ENCODE measurements at places on chromosomes 4 and X.

DNA sequence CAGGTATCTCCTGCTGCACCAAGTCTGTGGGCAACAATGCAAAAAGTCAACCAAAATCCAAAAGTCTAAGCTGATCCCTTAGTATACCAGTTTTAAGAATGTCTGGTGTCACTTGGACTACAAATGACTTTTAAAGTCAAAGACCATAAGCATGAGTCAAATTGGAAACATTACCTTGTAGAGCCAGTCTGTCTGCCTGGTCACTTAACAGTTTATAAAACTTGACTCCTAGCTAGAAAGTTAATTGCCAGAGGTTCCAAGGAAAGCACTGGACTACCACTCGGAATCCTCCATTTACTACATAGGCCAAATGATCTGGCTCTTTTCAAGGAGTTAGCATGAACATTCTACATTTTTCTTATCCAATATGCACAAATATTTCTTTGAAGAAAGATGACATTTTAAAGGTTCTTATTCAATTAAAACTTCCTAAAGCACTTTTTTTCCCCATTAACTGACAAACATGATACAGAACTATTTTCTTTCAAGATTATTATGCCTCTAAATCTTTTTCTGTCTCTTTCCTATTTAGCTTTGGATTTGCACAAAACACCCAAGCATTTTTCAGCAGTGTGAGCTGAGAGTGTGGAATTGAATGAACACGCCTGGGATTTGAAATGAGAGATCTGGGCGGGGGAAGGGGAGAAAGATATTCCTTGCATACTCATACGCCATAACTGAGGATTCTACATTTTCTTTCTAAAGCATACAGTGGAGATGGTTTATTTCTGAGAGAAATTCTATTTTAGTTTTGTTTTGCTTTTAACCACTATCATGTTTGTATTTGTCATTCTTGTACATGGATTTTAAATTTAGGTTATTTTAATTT lies 188.4 kb downstream of the SHROOM3 start:
- no peak for DNase-seq

DNA sequence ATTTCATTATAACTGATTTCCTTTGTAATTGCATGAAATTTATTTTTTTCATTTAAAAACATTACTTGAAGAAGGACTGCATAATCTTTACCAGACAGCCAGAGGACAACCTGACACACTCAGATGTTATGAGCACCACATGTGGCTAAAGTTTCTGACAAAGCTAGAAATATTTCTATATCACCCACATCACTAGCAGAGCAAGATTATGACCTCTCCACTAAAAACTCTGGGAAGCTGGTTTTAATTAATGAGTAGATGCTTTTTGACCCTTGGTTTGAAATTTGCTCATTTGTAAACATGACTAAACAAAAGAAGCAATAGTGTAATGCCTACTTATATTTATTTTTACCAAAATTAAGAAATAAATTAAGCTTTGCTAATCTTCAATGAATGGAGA lies 661.5 kb upstream of the EPHA5 start:
- DNase-seq = no peak

DNA sequence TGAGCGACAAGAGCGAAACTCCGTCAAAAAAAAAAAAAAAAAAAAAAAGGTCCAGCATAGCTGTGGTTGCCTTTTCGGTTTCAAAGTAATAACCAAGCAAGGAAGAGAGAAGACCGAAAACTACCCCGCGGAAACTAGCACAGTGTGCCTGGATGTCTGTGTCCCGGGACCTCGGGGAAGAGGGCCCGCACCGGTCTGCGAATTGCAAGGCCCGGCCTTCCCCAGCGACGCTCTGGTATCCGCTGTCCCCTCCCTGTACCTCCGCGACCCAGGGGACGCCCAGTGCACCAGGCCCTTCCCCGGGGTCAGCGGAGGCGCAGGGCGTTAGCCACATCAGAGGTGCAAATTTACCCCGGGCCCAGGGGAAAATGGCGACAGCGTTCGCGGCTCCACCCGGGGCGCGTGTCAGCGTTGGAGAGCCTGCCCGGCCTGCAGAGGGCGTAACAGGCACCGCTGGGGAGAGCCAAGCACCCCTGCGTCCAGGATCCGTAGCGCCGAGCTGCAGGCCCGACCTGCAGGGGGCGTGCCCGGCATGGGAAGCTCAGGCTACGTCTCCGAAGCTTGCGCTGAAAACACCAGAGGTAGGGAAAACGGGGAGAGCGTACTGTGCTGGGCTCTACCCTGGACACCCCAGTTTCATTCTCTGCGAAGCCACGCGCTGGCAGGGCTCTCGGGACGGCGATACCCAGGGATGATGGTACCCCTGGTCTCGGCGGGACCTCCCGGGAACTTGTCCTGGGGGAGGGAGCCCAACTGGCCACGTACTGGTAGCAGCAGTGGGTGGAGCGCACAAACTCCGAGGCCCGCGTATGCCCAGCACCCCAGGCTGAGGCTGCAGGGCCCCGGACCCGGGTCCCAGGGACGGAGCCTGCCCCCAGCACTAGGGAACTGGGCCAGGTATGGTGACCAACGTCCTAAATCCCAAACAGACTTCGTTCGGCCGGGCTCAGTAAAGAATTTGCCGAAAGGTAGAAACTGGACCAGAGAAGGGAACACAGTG lies 16.2 kb downstream of the NKX6-1 start:
- DNase-seq = no peak

GRCh38 chr4:106835919-106836318 lies 200.2 kb downstream of the DKK2 start:
- DNase-seq = no peak

GRCh38 chr4:148786699-148787098 lies 344.5 kb upstream of the NR3C2 start:
- DNase-seq = no peak

GRCh38 chr4:133668061-133668851 lies 519.2 kb downstream of the PCDH10 start:
- no peak for DNase-seq

DNA sequence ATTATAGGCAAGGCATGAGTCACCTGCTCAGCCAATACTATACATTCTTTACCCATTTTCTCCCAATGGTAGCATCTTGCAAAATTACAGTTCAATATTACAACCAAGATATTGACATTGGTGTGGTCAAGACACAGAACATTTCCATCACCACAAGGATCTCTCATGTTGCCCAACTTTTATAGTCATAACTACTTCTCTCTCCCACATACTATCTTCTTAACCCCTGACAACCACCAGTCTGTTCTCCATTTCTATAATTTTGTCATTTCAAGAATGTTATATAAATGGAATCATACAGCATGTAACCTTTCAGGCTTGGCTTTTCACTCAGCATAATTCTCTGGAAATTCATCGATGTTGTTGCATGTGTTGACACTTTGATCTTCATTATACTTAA lies 144.9 kb downstream of the ENOX2 start:
- no peak for DNase-seq

GRCh38 chrX:8730812-8731558 lies 952 bp downstream of the ANOS1 start:
- no peak for DNase-seq

DNA sequence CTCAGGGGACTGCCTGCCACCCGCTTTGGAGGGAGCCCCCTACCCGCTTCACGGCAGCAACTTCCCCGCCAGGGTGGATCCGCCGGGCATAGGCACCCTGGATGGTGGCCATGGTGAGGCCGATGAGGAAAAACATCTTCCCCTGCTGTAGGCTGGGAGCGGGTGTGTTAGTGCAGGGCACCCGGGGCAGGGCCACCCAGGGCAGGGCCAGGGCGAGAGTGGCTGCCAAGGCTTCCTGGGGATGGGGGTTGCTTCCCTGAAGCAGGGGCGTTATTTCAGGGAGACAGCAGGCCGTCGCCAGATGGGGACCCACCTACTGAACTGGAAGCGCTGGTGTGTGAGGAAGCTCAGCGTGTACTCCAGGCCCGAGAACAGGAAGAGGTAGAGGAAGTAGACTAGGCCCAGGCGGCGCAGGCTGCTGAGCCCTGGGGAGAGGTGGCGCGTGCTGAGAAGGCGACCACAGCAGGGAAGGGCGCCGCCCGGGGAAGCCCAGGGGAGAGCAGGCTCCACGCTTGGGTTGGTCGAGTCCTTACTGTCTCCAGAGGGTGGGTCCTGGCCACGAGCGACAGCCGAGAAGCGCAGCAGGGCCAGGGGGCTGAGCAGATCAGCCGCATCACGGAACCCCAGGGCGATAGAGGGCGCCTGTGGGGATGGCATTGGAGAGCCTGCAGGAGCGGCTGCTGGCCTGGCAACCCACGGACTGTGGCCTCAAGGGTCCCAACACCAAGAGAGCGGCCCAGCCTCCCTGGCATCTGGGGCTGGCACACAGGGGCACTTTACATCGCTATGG lies 31.5 kb downstream of the NOP14 start:
- no peak for DNase-seq

DNA sequence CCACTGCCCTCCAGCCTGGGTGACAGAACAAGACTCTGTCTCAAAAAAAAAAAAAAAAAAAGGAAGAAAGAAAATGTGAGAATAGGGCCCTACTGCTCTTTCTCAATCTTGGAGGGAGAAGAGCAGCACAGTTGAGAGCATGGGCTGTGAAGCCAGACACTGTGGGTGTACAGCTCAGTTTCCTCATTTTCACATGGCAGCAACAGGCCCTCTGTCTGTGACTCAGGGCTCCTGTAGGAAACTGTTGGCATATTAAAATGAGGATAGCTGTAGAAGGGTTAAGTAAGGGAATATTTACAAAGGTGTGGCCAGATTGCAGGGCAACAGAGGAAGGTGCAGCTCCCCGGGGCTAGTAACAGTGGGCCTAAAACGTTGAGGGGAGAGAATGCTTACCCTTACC lies 3.4 kb downstream of the AKAP14 start:
- no peak for DNase-seq

DNA sequence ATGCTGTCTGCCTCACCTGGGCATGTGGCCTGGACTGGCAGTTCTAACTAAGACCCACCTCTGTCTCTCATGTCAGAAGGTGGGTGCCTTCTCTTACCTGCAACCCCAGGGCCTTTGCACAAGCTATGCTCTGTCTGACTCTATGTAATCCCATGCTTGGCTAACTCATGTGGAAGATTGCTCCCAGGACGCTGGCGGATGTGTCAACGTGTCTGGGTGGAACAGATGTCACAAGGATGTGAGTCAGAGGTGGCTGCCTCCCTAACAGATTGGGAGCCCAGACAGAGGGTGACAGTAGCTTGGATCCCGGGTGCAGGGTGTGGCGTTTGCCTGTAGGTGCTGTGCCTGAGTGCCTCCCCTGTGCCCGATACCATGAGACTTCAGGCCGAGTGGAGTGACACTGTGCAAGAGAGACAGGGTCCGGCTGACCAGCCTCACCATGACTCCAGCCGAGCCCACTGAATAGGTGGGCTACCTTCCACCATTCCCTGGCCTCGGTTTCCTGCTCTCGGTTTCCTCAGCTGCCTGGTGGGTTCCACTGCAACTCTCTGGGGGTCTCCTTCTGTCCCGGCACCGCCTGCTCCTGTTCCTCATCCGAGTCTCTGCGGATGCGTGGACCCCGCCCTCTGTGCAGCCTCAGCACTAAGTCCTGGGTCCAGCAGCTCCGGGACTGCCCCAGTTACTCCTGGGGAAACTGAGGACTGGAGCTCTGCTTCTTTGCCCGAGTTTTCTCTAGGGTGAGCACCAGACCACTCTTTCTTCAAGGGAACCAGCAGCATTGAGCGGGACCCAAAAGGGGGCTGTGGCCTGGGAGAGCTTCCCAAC lies 11.0 kb downstream of the SH3BP2 start:
- no peak for DNase-seq

GRCh38 chr4:112952313-112952700 lies 97.1 kb upstream of the ANK2 start:
- DNase-seq = no peak

- no peak for DNase-seq
Observed at GRCh38 chr4:129328162-129328561, 232.2 kb downstream of the C4orf33 start.

DNA sequence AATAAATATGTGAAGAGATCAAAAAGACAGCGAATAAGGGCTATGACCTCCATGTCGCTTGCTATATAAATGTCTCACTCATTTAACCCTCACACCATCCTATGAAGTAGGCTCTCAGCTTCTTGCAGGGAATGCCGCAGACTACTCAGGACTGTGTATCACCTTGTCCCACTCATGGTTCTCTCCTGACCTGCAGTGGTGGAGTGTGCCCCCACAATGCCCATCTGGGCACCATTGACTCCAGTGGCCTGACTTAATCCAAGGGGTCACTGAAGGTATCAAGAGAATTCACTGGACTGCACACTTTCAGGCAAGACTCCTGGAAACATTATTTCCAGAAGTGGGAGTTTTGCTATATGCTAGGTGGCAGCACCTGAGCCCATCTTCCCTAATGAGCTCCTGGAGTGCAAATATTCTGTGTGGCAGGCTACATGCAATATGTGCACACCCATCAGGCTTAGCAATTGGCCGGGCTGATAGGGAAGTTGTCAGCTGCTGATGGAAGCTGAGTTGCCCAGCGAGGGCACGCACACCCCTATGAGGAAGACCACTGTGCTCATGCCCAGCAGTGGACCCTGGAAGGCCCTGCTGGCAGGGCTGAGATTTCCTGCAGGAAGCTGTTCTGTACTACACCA lies 8.2 kb upstream of the EFNB1 start:
- no peak for DNase-seq

GRCh38 chrX:101744085-101744484 lies 84.4 kb upstream of the ARMCX2 start:
- DNase-seq = no peak

GRCh38 chr4:89823416-89823815 lies 13.5 kb downstream of the SNCA start:
- DNase-seq = no peak

DNA sequence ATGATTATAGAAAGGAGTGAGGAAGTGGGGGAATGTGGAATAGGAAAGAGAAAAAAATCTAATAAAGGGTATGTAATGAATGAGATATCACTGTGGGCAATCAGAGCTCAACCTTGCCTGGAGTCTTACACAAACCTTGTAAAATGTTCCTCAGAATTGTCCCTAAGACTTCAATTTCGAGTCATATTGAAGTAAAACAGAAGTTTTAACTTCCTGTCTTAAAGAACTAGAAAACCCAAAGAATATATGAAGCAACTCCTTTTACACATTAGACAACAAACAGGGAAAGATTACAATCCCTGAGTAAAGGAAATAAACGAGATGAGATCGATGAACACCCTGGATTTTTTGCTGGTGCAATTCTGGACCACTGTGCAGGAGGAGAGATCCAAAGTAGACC lies 18.0 kb downstream of the CXCL2 start:
- DNase-seq = no peak

DNA sequence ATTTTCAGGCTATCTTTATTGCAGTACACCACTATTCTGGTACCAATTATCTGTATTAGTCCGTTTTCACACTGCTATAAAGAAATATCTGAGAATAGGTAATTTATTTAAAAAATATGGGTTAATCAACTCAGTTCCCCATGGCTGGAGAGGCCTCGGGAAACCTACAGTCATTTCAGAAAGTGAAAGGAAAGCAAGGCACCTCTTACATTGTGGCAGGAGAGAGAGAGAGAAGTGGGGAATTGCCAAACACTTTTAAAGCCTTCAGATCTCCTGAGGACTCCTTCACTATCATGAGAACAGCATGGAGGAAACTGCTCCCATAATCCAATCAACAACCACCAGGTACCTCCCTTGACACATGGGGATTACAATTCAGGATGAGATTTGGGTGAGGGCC lies 54.7 kb downstream of the AMER1 start:
- DNase-seq = no peak

All from effector CD4-positive, alpha-beta T cell (primary cell).